Right forelimb (tissue), 1 donor: ENCODE measurements at places on chromosomes 7 and 10.

DNA sequence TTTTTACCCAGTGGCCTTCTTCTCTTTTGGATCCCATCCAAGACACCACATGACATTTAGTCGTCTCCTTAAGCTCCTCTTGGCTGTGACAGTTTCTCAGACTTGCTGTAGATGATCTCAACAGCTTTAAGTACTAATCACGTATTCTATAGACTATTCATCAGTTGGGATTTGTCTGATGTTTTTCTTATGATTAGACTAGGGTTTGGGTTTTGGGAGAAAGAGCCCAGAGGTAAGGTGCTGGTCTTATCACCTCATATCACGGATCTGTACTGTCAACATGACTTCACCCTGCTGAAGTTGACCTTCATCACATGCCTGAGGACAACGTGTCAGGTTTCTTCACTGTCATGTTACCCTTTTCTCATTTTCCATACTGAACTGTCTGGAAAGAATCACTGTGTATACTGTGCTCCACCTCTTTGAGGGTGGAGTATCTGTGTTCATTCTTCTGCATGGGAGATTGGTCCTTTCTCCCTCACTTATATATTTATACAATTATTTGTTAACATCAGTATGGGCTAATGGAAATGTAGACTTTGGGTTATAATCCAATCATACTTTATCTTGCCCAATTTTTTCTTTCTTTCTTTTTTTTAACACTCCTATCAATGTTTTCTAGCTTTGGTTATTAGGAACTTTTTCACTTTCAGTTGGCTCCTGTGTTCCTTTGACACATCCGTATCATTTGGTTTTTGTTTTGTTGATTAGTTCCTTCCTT is 6.4 kb upstream of the HKDC1 start:
- no peak for DNase-seq

DNA sequence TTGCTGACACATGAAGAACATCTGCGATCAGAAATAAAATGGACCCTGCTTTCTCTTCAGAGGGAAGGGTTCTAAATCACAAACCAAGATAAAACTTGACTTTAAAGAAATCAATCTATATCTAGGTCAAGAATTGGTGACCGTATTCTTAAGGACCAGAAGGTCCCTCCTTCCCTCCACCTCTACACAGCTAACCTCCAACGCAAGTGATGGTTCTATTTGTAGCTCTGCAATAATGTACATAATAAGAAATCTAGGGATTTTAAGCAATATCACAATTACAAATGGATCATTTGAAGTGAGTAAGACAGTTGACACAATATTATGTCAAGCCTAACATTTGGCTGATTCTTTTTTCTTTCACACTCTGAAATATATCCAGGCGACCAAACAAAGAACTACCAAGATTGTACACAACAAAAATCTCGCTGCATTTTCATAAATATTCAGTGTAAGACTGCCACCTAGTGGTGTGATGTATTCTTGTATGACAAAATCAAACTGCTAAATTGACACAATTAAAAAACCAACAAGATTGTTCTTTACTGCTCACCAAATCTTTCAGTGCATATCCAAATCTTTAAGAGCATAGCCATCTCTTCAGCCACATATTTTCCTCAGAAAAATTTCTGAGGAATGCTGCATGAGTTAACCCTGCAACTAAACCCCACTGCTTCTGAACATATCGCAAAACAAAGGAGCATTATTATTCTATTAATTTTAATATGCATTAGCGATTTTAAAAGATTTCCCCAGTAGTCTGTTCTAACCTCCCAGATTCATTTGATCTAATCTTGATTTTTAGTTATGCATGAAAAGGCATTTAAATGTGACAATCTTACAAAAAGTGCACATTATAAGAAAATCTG is 44.5 kb downstream of the ICA1 start:
- no peak for DNase-seq

- no peak for DNase-seq
Measured at GRCh38 chr10:101967713-101968112, 88.3 kb downstream of the ARMH3 start.

GRCh38 chr7:23018750-23019149 is 4.8 kb upstream of the HYCC1 start:
- DNase-seq: no peak

- DNase-seq: no peak
Measured at GRCh38 chr7:54090652-54091213, 451.4 kb upstream of the VSTM2A start.

GRCh38 chr10:23694446-23694920 is 255.6 kb downstream of the OTUD1 start:
- peak; percentile 78 for DNase-seq

DNA sequence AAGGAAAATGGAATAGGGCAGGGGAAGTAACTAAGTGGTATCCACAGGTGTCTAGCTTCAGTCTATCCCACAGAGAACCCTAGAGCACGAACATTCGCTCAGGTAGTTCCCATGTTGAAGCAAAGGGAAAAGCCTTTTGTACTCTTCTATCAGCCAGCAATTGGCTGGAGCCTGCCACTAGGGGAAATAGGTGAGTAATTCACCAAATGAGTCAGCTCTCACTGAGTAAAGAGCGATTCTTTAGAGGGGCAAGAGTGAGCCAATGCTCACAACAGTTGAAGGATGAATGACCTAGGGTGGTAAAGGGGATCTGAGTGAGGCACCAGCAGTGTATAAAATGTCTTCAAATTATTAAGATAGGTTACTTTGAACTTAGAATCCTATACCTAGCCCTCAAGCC is 94.1 kb upstream of the ZNF800 start:
- no peak for DNase-seq

GRCh38 chr7:96786261-96786997 is 76.8 kb upstream of the SEM1 start:
- no peak for DNase-seq

DNA sequence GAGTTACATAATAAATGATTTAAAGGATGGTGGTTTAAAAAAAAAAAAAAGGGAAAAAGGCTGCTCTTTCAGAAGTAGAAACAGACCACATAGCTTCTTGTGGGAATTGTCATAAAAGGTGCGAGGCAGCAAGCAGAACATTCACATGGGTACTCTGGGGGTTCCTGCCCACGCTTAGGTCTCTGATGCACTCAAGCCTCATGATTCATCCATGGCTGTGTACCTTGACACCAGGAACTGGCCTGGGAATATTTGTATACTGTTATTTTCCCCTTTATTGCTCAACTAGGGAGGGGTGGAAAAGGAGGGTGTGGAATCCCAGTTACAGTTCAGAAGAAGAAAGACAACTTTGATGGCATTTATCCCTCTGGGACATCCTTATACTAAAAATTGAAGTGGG is 4.0 kb downstream of the PON2 start:
- no peak for DNase-seq

DNA sequence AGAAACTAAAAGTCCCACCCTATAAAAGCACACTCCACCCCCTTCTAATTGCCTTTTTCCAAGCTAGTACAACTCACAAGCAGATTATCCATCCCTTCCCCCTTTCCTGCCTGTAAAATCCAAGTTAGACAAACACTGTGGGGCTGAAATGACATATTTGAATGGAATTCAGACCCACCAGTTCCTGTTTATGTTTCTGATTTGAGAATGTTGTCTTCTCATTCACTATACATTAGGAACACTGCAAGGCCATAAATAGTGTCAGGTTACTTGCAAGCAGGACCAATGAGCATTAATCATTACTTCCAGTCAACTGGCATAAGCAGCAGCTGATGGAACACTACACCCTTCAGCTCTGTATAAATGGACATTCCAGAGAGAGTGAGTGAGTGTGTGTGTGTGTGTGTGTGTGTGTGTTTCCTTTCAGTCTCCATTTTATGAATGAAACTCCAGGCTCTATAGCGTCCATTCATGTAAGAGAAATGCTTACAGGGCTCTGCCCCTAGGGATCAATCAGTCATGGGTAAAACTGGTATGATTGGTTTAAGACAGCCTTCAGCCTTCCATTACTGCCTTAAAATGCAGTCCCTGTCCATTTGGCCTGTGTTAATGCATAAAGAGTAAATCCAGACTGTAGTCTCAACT is 69.3 kb downstream of the ETV1 start:
- peak; percentile 85 for DNase-seq

DNA sequence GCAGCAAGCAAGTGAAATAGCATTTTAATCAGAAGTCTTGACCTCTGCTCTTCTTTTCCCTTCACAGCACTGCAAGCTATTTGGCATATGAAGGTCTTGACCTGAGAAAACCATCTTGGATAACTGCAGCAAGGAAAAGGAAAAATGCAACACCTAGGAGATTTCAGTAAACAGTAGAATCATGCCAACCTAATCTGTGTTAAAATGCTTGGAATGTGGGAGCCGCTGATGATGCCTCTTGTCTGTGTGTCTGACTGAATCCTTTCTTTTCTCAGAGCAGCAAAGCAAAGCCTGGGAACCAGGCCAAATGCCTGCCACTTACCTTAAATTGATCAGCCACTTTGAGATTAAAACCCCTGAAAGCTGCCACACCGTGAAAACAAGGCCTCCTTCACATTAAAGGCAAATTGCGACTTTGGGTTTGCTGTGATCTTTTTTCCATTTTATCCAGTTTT is 80.4 kb upstream of the CDK6 start:
- peak; percentile 42 for DNase-seq
